ENCODE measurements at places on chromosomes 7 and 10.

DNA sequence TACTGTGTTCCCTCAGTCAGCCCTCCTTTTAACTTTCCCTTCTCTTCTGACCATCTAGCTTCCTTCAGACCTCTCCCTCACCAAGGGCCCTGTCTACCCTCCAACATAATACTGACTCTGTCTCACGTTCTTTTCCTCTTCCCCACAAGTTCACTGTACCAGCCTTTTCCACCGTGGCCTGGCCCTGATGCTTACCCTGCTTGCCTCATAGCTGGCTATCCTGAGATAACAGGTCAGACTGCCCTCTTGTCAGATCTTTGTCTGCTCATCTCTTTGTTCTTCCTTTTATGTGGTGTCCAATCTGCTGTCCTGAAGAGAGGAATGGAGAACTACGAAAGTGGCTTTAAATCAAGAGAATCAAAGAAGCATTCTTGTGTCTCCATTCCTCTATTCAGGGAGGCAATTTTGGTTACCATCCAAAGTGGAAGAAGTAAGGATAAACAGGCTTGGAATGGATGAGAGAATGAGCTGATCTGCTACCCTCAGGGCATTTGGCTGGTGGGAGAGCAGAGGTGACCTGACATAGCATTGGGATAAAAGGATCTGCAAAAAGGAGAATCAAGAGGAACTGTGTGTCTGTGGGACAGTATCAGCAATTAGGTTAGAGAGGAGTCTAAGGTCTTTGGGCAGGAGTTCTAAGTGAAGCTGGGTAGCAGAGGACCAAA lies 8.1 kb downstream of the BTAF1 start:
- no peak for DNase-seq

- no peak for DNase-seq
Measured at GRCh38 chr10:87761892-87762291, 56.1 kb downstream of the ATAD1 start.

GRCh38 chr7:105261689-105262088 lies 127.0 kb downstream of the SRPK2 start:
- DNase-seq: no peak

GRCh38 chr10:28199941-28200340 lies 102.9 kb downstream of the MPP7 start:
- DNase-seq: no peak

DNA sequence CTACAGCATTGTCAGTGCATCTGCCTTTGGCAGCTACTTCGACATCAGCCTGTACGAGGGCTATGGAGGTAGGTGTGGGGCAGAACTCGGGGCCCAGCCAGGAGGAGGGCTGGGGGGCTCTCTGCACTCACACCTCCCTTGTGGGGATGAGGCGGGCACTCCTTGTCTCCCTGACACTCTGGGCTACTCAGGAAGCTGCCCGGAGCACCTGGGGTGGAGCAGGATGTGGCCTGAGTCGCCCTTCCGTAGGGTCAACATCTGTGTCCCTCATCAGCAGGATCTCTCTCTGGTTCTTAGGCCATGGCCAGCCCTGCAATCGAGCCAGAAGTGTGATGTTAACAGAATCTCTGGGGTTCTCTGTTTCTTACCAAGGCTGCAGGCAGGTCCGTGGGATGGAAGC lies 40.2 kb downstream of the C10orf105 start:
- DNase-seq: no peak

GRCh38 chr7:151371266-151371665 lies 29.7 kb downstream of the NUB1 start:
- no peak for DNase-seq

DNA sequence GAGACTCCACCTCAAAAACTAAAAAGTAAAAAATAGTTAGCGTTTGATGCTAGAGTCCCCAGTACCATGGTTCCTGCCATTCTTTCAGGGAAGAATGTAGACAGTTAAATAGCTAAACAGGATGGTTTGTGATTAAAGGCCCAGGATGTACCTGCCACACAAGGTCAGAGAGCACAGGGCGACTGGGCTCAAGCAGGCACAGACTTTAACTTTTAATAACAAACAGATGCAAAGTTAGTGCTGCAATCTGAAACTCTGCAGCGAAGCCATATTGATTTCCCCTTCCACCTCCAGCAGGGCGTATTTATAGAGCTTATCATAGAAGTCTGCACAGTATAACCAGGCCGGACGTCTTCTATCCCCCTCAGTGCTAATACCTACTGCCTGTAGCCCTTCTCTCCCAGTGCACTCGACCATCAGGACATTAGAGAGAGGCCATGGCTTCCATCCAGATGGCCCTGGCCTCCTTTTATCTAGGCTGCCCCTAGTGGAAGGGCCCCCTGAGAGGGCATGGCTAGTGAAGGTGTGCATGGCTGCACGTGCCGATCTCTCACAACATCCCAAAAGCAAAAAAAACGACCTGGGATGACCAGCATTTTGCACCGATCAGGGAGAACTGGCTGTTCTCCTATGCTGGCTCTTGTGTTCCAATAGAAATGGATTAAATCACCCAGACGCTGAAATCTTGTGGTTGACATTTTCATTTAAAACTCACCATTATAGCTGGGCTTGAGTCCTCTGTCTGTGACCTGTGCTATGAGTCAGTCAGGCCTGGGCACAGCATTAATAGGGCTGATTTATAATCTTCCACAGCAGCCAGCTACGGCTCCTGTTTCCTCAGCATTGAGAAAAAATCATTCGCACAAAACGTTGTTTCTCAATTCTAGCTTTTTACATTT lies 7.6 kb upstream of the BAG3 start:
- DNase-seq: no peak

GRCh38 chr7:85714043-85714578 lies 527.3 kb upstream of the SEMA3D start:
- no peak for DNase-seq

- DNase-seq: no peak
Measured at GRCh38 chr10:103733045-103733419, 122.3 kb downstream of the SH3PXD2A start.

GRCh38 chr10:49328401-49329145 lies 29.6 kb downstream of the C10orf71 start:
- no peak for DNase-seq

- no peak for DNase-seq
Measured at GRCh38 chr7:117427258-117427701, at the start of gene ASZ1. ASZ1 (minus strand) TSS chr7:117427493; CDS start chr7:117427460, 33 bp downstream.

DNA sequence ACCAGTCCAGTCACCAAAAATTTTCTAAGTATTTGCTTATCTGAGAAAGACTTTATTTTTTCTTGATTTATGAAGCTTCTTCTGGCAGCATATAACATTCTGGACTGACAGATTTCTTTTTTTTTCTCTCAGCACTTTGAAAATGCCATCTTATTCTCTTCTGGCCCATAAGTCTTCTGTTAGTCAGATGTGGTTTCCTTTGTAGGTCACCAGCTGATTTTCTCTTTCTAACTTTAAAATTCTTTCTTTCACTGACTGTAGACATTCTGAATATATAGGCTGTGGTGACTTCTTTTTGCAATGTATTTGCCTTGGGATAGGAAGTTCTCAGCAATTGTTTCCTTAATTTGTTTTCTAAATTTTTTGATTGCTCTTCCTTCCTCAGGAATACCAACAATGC lies 172.5 kb downstream of the CCDC7 start:
- DNase-seq: no peak

GRCh38 chr10:670990-671389 lies 18.5 kb downstream of the DIP2C start:
- no peak for DNase-seq

DNA sequence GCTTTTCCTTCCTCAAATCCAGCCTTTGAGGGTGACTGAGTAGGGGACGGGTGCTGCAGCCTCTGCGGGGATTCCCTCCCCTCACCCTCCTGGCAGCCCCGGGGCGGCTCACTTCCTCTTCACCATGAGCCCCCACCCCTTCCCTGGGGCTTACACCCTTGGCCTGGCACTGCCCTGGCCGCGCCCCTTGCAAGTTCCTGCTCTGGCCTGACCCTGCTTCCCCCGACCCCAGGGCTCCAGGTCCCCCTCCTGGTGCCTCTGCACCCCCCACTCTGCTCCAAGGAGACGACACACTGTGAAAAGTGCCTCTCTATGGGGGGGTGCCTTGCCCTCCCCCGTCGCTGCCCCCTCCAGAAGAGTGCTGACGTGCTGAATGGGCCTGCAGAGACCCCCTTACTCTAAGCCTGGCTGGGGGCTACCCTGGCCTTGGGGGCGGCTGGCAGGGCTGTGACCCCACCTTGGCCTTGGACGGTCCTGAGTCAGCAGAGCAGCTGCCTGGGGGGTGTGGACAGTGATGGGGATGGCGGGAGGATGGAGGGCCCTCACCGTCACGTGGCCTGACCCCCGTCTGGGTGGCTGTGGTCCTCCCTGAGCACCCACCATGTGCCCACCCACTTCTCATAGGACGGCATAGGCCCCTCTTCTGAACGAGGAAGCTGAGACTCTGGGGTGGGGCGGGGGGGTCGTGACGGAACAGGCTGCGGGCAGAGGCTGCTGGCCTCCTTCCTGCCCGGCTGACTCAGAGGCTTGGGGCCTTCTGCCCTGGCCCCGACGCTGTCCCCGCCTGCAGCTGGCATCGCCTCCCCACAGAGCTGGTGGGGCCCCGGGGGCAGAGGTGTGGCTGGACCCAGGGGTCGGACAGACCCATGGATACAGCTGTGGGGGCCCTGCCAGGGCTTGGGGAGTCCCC lies 9.8 kb downstream of the LFNG start:
- DNase-seq: no peak

DNA sequence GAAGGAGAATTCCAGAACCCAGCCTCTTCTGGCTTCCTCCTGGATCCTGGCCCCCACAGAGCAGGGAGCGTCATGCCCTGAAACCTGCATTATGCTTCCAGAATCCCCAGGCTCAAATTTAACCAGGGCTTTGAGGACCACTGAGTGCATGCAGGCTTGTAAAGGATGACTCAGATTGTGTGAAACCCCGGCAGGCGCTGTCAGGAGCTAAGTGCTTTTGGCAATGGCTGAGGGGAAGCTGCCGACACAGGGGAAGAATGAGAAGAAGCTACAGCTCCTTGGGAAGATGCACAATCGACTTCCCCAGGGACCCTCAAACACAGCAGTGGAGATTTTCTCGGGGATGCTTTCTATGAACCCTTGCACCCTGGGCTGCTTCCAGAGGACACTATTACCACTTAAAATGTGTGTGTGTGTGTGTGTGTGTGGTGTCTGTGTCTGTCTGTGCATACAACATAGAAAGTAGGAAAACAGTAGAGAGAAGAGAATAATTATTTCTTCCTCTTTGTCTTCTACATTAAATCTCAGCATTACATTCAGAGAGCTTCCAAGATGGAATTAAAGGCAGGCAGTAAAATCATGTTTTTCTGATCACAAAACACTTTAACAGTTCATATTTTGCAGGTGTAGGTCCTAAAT lies 183.5 kb upstream of the INHBA start:
- no peak for DNase-seq

GRCh38 chr7:123241809-123242208 lies 42.0 kb upstream of the SLC13A1 start:
- no peak for DNase-seq

DNA sequence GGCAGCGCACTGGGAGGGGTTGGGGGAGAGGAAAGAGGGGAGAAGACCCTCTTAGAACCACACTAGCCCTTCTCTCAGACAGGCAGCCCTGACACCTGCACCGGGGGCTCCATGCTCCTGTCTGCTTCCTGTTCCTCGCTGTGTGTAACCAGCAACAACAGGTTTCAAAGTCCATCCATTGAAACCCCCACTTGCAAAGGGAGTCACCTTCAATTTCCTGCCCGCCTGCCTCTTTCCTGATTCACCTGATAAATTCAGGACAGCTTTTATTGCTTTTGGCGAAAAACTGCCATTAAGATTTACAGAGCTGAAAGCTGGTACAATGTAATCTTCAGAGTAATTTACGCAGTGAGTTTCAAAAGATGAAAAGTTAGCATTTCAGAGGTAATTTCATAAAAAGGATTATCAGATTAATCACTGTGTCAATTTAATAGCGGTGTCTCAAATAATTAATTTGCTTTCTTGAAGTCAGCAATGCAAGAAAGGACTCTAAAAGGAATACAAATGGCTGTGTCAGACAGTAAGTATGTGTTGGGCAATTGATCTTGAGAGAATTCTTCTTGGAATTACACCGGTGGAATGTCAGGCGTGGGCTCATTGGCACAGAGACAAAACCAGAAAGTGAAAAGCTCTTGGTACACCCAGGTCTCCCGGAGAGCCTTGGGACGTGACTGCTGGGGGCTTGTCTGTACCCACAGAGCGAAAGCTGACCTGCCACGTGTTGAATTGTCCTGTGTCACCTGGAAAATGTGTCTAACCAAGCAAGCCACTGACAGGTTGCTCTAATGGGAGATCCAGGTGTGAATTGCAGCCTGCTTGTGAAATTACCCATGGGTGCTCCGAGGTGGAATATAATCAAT lies 60.7 kb downstream of the TMEM209 start:
- DNase-seq: no peak

GRCh38 chr7:96061844-96062243 lies 260.1 kb downstream of the SLC25A13 start:
- DNase-seq: no peak

DNA sequence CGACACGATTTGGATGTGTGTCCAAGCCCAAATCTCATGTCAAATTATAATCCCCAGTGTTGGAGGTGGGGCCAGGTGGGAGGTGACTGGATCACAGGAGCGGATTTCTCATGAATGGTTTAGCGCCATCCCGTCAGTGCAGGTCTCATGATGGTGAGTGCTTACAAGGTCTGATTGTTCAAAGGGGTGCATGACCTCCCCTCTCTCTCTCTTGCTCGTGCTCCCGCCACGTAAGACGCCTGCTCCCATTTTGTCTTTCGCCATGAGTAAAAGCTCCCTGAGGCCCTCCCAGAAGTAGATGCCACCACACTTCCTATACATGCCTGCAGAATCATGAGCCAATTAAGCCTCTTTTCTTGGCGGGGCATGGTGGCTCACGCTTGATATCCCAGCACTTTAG lies 71.5 kb upstream of the NANOS1 start:
- no peak for DNase-seq

DNA sequence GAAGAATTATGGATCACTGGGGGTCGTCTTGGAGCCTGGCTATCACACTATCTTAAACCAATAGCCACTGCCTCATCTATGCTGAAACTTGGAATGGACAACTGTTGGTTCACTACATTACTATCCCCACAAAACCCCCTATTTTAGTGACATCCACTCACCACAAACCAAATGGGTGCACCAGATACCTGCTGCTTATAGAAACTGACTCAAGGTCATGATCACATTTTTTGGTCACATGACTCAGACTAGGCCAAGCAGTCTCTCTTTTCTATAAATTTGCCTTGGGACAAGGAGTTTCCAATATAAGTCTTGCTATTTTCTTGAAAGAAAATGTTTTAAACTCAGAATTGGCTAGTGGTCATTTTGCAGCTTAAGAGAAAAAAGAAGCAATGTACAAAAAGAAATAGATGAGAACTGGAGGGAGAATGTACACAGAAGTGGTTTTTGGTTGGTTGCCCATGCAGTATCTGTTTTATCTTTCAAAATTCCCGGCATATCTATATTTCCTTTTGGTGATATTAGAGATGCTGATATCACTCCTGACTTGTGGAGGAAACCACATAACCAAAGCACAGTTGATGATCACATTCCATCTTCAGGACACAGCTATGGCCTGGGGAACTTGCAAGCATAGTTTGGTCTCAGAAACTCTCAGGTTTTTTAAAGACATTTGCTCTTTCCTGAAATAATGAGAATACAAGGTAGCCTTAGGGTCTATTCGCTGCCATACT lies 85.2 kb upstream of the CACNA2D1 start:
- DNase-seq: no peak

All from stimulated activated CD8-positive, alpha-beta memory T cell treated with anti-CD3 and anti-CD28 coated beads, Interleukin-15, amount 100 ng/mL, for 1 hour (primary cell).